ENCODE measurements at places on chromosomes 2 and 18.

DNA sequence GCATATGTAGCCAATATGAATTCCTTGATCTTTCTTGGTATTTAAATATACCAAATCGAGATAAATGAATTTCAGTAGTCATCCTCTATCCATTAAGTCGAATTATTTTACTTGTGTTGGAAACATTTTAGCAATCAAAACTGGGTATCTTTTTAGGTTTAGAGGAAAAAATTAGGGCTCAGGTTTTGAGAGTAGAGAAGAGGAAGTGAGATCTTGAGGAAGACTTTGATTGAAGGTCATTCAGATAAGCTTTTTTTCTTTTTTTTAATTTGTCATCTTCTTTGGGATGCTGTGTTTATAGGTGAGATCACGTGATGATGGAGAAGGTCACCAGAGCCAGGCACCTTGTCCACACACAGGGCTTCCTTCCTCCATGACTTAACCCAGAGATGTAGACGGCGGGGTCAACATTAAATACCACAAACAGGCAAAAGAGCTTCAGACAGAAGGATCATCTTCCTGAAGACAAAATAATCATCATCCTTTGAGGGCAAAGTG, 750.1 kb downstream of the RNF144A start:
- no peak for DNase-seq

GRCh38 chr2:240601831-240602160, 15.3 kb downstream of the CAPN10 start:
- no peak for DNase-seq

GRCh38 chr2:144914622-144915318, 394.9 kb upstream of the ZEB2 start:
- no peak for DNase-seq

DNA sequence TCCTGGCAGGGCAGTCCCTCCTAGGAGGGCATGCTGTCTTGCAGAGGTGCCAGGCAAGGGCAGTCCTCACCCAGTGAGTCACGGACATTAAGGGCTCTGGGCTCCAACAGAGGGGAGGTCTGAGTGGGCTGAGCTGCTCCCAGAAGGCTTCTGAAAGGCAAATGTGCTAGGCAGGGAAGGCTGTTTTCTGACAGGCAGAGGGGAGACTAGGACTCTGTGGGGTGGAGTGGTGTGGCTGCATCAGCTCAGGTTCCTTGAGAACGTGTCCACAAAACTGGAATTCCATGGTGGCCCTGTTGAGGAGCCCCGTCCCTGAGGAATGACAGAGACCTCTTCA, 283.5 kb downstream of the MYCN start:
- no peak for DNase-seq

- no peak for DNase-seq
Measured at GRCh38 chr2:20616341-20616871, 34.5 kb downstream of the HS1BP3 start.

GRCh38 chr18:74945774-74946545, 263.0 kb downstream of the PTGR3 start:
- DNase-seq, result no peak

DNA sequence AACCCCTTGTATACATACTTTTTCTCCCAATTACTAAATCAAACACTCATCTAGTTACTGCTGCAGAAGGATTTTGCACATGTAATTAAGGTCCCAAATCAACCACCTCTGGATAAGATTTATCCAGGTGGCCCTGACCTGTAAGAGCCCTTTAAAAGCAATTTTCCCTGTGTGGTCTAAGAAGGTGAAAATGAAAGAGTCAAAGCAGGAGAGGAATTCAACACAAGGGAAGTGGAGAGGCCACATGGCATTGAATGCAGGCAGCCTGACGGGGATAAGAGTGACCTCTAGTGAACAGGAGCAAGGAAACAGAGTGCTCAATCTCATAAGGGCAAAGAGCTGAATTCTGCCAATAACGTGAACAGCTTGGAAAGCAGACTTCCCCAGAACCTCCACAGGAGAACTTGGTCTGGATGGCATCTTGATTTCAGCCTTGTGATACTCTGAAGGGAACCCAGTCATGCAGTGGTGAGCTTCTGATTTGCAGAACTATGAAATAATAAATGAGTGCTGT, 27.2 kb downstream of the PPP3R1 start:
- DNase-seq, result no peak

GRCh38 chr2:232327105-232328031, 51.2 kb upstream of the ALPP start:
- DNase-seq, result peak; percentile 72

GRCh38 chr2:194700726-194701125, 956.3 kb upstream of the SLC39A10 start:
- DNase-seq, result no peak

- DNase-seq, result no peak
Measured at GRCh38 chr2:43791035-43791765, 17.4 kb downstream of the DYNC2LI1 start.

DNA sequence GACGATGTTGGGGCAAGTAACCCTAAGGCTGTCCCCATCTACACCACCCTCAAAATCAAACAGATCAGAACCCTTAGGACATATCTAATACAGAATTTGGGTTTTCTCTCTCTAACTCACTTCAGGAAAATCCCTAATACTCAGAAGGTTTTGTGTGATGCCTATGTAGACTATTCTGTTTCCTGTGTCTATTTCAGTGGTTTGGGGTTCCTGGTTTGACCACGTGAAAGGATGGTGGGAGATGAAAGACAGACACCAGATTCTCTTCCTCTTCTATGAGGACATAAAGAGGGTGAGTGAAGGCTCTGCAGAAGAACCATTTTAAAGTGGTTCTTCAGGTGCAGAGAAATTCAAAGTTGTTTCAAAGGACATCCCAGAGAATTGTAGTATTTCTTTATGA, 16.3 kb downstream of the SULT1C2 start:
- DNase-seq, result no peak

- DNase-seq, result no peak
Measured at GRCh38 chr18:13871701-13872100, 43.6 kb downstream of the MC2R start.

DNA sequence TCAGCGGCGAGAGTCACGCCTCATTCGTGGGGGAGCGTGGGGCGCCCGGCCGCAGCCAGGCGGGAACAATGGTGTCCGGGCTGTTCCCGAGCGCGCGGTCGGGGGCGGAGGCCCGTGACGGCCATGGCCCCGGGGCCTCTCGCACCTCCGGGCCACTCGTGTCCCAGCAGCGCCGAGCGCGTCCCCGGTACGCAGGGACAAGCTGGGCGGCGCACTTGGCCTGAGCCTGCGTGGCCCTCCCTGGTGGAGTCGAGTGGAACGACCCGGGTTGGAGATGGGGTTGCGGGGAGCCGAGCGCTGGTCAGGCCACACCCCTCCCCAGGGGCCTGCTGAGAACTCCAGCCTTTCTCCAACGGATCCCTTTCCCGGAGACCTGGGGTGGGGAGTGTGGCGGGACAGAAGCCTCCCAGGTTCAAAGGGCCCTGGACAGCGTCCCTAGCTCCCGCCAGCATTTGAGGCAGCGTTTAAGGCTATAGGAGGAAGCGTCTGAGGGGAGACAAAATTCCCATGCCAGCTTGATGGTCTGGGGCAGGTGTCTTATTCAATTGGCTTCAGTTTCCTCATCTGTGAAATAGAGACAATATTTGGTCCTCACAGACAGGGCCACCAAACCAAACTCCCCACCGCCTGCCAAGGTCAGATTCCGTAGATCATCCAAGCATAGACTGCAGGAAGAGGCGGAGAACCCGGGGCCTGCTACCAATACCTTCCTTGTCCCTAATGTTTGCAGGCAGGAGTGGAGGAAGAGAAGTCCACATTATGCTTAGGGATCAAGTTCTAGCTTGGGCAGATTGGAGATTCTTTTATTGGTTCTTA, 553 bp downstream of the CNDP2 start:
- DNase-seq, result peak; percentile 15

GRCh38 chr18:49681387-49681786, 119.5 kb downstream of the LIPG start:
- DNase-seq, result no peak

DNA sequence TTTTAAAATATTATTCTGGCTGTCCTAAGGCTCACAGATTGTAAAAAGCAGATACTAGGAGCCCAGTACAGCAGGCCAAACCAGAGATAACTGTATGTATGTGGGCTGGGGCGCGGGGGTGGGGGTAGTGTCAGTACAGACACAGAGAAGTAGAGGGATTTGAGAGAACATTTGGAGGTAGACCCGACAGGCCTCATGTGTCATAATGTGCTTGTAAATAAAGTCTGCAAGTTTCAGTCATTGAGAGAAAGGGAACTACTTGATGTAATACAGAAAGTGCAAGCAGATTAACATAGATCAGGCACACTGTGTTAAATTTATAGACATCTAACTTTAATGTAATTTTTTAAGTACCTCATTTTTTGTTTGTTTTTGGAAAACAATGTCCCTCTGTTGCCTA, 7.4 kb upstream of the POLI start:
- no peak for DNase-seq

DNA sequence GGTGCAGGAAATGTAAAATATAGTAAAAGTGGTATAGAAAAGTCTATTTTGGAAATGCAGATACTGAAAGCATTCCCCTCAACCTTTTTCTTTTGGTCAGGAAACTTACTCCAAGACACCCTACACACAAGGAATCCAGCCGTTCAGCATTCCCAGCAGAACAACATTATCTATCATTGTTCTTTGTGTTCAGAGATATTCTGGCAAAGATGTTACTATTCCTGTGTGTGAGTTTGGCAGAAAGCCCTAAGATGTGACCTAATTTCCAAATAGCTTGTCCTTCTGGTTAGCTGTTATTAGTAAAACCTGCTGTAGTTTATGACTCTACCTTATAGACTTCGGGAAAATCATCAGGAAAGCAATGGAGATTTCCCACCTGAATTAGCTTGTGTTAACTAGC, 78.1 kb upstream of the PELI1 start:
- DNase-seq, result no peak

Measured in activated CD4-positive, alpha-beta T cell treated with anti-CD3 and anti-CD28 coated beads for 1 hour (primary cell).